SHP77 treated with DMSO at 0.1 percent for 48 hours (cell line): ENCODE measurements at places on chromosomes 16 and 17.

GRCh38 chr17:27558842-27559505 lies 72.0 kb upstream of the LGALS9 start:
- DNase-seq = no peak

GRCh38 chr17:9905078-9905415 lies at the start of gene RCVRN:
RCVRN (minus strand) TSS chr17:9905271; CDS start chr17:9905180, 91 bp downstream.
- no peak for DNase-seq

DNA sequence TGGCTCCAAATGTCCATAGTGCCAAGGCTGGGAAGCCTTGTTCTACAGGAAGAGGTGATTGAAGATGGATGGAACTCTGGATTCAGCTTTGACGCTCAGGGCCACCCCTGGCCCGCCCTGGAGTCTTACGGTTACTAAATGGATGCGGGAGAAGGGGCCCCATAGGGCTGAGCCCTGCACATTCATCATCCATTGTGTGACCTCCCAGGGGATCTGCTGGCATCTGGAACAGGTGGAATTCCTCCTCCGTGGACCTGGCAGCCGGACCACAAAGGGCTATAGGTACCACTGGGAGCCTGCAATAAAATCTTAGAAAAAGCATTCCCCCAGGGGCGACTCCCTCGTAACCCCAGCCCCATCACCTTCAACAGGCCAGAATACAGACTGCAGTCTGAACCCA lies 81.4 kb upstream of the NOL11 start:
- DNase-seq = no peak

DNA sequence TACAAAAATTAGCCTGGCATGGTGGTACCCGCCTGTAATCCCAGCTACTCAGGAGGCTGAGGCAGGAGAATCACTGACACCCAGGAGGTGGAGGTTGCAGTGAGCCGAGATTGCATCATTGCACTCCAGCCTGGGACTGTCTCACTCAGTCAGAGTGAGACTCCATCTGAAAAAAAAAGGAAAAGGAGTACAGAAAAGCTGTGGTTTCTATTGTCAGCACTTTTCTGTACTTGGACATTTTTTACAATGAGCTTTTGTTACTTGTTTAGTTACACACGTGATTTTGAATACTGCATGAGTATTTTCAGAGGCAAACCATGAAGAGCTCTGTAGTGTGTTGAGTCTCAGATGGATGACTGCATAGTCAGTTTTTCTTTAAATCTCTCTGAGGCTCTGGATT lies 26.3 kb downstream of the ZC3H18 start:
- no peak for DNase-seq

GRCh38 chr17:17988427-17988945 lies 15.8 kb downstream of the DRC3 start:
- no peak for DNase-seq

DNA sequence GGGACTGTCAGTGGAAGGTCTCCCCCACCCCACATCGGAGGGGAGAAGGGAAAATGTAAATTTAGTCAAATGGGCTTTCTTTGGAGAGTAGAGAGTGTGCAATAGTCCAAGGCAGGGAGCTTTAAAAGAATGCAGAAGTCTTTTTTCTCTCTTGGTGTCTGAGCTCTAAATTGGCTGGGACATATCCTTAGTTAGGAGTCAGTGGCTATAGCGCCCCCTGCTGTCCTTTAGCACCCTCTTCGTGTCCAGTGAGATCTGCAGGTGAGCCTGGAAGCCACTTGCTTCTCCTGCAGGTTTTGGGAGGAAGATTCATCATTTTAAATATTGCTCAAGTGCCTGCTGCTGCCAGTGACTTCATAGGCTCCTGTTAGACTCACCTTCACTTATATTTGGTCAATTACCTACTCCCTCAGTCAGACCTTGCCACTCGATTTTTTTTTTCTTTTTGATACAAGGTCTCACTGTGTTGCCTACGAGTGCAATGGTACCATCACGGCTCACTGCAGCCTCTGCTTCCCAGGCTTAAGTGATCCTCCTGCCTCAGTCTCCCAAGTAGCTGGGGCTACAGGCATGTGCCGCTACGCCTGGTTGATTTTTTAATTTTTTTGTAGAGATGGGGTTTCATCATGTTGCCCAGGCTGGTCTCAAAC lies 174.8 kb downstream of the PRKCB start:
- no peak for DNase-seq

DNA sequence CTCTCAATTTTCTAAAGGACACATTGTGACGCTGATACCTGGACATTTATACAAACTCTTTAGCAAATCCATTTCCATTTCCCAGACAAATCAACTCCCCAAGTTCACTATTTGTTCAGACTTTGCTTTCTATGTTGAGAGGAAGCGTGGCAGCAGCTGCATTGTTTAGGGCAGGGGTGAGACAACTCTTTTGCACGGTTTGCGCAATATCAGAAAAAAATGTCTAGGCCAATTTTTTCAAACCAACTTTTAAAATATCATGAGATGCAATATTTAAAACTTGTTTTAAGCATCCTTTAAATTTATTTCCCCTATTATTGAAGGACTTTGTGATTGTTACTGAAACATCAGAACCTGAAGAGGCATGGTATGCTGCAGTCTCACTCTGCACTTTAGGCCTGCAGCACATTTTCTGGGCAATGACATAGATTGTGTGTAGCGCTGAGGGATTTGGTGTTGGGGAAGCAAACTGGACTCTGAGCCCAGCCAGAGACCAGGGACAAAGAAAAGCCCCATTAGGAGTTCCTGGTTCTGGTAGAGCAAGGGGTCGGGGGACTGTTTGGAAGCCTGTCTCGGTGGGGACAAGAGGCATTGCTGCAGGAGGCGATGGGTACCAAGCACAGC lies 6.4 kb upstream of the CCDC182 start:
- DNase-seq = no peak

- DNase-seq = no peak
Observed at GRCh38 chr16:65062736-65063583, 58.9 kb downstream of the CDH11 start.

DNA sequence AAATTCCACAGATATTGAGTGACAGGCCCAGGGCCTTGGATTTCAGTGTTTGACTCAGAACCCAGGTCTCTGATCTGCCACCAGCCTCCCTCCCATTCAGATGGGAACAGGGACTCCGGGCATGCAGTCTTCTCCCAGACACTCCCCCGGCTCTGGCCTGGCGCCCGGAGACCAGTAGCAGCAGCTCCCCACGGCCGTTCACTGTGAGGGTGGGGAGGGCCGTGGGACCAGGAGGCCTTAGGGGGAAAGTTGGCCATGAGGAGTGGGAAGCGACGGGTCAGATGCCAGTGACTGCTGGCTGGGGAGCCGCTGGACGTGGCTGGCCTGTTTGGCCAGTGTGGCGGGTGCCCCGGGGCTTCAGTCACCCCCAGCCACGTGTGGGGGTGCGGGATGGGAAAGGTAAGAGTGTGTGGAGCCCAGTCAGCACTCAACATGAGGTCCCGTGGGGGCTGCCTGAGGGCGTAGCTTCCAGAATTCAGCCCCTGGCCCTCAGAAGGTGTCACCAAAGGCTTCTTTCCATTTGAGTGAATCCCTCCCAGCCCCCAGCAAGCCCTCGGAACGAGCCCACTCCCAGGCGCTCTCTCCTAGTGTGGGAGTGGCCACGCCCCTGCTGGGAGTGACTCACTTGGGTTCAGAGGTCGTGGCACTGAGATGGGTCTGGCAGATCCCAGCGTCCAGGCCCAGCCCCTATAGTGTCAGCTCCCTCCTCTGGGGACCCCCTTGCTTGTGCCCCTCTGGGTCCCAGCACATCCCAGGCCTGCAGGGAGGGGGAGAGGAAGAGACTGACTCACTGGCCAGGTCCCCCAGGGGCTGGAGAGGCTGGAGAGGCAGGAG lies 309.4 kb downstream of the SEC14L1 start:
- no peak for DNase-seq

- DNase-seq = no peak
Observed at GRCh38 chr17:79883202-79883601, 44.0 kb upstream of the CBX4 start.

DNA sequence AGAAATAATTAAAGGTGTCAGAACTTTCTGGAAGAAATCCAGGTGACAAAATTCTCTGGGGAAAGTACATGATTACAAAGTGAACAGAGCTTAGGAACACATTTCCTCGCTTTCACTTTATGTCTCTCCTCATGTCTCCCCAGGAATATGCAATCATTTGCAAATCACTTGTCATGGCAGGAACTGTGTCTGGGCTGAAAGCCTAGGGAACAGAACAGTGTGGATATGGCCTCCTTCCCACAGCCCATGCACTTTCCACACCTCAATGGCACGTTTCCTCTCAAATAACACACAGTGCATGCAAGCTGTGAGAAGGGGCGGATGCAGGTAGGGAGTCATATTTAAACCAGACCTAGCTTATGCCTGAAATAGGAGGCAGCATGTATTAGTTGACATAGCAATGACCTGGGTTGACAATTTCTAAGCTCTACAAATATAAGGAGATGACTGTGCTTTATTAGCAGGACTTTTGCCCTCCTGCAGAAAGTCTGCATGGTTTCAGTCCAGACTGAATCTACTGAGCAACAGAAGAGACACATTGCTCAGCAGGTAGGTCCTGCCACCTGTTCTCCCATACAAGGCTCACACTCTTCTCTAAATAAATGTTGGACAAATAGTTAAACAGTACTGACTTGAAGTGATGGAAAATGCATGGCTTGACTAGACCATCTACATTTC lies 236.0 kb upstream of the ELAC2 start:
- DNase-seq = no peak

DNA sequence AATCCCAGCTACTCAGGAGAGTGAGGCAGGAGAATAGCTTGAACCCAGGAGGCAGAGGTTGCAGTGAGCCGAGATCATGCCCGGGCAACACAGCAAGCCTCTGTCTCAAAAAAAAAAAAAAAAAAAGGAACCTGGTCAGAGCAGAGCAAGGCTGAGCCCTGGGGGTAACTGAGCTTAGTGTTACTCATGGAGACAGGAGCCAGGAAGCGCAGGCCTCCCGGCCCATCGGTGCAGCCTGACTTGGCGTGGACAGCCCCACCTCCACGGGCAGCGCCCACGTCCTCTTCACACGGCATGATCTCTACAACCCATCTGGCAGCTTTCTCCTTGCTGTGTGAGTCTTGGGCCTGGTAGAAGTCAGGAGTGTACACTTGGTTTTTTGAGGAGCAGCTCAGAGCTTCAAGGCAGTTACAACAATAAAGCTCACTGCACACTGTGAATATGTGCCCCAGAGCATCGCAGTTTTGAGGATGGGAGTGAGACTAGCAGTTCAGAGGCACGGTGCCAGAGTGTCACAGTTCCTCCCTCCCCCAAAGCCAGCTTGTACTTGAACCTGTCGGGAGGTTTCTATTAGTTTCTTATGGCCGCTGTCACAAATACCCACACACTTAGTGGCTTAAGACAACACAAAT lies 129.9 kb downstream of the RAP1GAP2 start:
- DNase-seq = no peak

- no peak for DNase-seq
Observed at GRCh38 chr16:75627851-75628250, 4.8 kb upstream of the ADAT1 start.
